ENCODE measurements at places on chromosomes 1 and 21. TPM values are rescaled to one million over a fixed set of nuclear protein-coding genes. Genes with fewer than 3 reads are reported as not detected.

Gene ACOT11
- total RNA-seq: 0.33 TPM

Gene KCNJ10
- total RNA-seq: not detected

Gene MROH9
- not detected for total RNA-seq

Gene SHE
- 0.19 TPM for total RNA-seq

Gene CD34
- not detected for total RNA-seq

Gene AMY2A
- not detected for total RNA-seq

Gene ADGRL2
- not detected for total RNA-seq

Gene DRAXIN
- total RNA-seq: 41.5 TPM

DNA sequence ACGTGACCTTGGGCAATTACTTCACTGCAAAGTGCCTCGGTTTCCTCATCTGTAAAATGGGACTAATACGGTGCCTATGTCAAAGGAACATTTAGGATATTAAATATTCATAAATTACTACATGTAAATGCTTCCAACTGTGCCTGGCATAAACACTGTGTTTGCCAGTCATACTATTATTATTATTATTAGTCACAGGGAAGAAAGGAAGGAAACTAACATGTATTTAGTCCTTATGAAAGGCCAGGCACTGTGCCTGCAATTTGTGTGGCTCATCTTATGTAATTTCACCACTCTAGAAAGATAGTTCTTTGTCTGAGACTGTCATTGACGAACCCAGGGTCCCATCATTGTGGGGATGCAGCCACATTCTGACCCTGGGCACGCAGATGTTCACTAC lies 45.0 kb downstream of the EPHB2 start:
- DNase-seq: no peak

GRCh38 chr1:178126741-178127185 lies 32.9 kb downstream of the RASAL2 start:
- no peak for DNase-seq

- no peak for DNase-seq
These were observed 105.0 kb downstream of the FNBP1L start for GRCh38 chr1:93552741-93553455.

DNA sequence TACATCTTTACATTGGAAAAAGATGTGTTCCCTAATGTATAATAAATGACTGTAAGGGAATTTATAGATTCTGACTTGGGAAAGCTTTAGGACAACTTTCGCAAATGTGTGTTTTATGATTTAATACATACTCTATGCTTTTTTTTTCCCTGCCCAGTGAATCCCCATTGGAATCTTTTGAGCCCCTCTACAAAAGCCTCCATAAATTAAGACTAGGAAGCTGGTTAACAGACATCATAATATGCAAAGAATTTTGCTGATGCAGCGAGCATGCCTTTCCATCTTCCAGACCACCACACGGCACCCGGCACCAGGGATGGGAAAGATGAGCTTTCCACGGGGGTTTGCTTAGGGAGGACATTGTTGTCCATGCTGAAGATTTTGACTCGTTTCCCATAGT lies 156.1 kb upstream of the IVNS1ABP start:
- DNase-seq: no peak

DNA sequence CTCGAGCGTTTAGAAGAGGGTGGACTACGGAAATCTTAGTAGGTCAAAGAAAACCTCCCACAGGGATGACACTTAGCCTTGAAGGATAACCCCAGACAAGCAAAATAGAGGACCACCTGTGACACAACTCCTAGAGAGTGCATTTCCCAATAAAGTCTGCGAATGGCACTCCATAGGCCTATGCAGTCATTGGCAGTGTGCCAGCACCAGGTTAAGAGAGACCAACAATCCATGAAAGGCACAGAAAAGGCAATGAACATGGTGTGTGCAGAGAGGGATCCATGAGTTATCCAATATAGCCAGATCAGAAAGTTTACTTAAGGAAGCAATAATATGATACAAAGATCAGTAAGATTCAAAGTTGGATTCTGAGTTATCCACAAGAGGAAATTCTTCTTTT lies 45.2 kb upstream of the FMO2 start:
- no peak for DNase-seq

- no peak for DNase-seq
These were observed 32.2 kb downstream of the SLC30A7 start for GRCh38 chr1:100928128-100928527.

DNA sequence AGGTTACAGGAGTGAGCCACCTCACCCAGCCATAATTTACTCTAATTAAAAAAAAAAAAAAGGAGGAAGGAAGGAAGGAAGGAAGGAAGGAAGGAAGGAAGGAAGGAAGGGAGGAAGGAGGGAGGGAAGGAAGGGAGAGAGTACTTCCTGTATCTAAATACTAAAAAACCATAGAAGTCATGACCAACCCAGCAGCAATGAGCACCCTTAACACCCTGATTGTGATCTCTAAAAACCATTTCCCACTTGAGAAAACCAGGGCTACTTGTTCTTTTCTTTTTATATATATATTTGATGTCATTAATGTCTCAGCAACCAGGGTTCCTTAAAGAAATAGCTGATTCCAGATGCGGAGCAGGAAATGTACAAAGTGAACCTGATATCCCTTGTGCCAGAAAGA lies 31.2 kb downstream of the ARID4B start:
- no peak for DNase-seq

DNA sequence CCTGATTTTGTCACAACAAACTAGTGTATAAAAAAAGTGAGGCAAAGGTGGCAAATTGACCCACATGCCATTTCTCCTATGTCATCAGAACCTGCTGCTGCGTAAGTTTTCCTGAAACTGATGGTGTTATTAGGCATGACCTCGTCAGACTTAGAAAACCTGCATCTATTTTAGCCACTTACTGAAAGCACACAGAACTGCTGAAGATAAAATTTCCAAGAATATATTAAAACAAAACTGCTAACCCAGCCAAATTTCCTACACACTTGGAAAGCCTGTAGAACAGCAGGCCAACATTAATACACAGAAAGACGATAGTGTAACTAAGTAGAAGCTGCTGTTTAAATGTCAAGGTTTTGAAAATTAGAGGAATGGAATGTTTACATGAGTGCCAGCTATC lies 674.5 kb upstream of the CXADR start:
- DNase-seq: no peak

- no peak for DNase-seq
These were observed 6.5 kb downstream of the CAPN2 start for GRCh38 chr1:223718850-223719249.

- no peak for DNase-seq
These were observed 44.0 kb downstream of the OPTC start for GRCh38 chr1:203537806-203538464.

DNA sequence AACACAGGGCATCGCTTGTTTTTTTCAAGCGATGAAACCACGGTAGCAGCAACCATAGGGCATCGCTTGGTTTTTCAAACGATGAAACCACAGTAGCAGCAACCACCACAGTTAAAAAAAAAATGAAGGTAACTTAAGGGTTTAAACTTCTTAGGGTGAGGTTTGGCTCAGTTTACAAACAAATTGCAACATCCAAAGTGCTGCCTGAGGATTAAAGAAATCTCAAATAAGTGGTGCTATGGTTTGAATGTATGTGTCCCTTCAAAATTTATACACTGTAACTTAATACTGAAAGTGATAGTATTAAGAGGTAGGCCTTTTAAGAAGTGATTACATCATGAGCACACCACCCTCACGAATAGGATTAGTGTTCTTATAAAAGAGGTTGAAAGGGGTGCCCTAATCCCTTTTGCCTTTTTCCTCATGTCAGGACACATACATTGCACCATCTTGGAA lies 6.4 kb upstream of the GBP5 start:
- DNase-seq: no peak

GRCh38 chr1:35297886-35298285 lies 29.4 kb downstream of the ZMYM4 start:
- no peak for DNase-seq

DNA sequence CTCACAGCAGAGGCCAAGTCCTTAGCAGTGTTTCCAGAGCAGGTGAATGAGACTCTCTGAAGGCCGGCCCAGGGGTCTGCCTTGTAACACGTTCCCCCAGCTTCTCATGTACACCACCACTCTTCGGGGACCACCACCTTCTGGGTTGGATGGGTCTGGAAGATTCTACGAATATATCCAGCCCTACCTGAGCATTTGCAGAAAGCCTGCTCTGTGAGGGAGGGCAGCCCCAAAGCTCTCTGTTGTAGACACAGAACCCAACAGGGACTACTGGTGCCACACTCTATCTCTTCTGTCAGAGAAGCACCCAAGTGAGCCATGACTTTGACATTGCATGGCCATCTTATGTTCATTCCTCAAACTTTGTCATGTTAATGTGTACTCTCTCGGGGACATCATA lies 61.8 kb downstream of the CD247 start:
- DNase-seq: no peak

DNA sequence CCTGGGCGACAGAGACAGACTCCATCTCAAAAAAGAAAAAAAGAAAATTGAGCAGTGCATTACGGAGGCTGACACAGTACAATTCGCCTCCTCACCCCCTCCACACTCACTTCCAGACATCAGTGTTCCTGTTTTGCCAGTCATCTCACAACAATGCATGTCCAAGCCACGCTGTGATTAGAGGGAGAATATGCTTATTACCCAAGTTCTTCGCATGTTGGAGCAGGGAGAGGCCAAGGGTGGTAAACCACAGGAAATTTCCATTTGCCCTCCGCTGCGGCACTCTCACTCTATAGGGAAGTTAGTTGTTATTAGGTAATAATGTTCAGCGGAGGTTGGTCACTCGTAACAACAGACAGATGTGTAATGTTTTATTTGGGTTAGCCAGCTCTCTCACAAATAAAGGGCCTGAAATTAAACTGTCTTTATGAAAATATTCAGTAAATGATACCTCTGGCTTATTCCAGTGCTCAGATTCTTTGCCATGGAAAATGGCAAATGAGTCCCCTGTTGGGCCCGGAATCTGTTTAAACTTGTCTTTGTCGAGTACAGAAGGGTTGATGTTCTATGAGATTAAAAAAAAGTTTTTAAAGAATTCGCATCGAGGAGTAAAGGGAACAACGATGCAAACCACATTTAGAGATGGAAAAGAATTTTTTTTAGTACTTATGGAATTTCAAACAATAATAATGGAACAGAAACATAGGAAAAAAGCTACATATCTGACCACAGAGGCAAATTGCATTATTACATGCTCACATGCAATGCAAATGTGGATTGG lies 33.1 kb downstream of the KCNJ15 start:
- DNase-seq: no peak

- no peak for DNase-seq
These were observed 40.3 kb downstream of the FHAD1 start for GRCh38 chr1:15287035-15287979.

DNA sequence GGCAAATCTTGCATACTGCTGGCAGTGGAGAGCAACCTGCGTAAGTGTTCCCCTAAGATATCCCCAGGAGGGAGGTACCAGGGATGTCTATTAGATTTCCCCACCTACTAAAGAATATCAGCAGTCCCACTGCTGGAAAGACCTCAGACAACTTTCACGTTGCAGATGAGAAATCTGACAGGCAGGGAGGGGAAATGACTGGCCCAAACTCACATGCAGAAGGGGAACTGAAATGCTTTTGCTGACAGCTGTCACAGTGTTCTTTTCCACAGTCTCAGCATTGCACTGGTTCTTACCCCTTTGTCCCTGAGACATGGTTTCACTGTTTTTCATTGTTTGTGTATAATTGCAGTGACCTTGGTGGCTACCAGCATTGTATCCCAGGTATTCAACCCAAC lies 84.8 kb upstream of the ATP1A1 start:
- DNase-seq: no peak

Data from natural killer cell treated with Interleukin-12 subunit alpha and Interleukin-12 subunit beta and Interleukin-15 and Interleukin-18, amount 100 ng/mL, for 72 hours (primary cell).